ENCODE measurements at places on chromosomes 5 and 9.

- DNase-seq = no peak
These were observed 435.4 kb downstream of the ZSWIM6 start for GRCh38 chr5:61767231-61768080.

- DNase-seq = no peak
These were observed 565.0 kb downstream of the DMRTA1 start for GRCh38 chr9:23011669-23012068.

DNA sequence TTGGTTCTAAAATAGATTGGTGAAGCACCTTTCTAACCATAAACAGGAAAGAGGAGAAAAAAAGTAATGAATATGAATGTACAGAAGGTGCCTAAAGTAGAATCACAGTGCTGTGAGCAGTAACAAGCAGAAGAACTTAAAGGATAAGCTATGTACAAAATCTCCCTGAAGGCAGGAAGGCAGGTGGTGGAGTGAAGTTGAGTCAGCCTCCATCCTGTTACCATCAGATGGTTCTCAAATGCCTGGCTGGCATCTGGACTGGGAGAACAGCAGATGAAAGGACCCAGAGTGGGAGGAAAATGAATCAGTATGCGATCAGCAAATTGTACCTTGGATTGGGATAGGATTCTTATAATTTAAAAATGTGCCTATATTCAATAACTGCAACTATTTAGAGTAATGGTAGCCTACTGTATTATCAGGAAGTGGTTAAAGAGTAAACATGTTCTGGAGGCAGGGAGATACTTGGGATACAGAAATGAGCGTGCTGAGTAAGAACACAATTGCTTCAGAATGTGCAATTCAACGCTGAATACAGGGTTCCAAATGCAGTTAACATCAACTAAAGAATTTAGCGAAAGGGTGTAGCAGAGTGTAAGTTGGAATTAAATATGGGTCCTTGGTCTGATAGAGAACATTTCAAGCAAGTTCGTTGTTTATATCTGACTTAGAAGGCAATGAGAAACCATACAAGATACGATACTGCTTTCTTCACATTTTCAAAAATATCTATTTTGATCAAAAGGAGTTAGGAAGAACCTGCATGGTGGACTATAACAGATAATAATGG, 21.1 kb upstream of the FER start:
- no peak for DNase-seq

DNA sequence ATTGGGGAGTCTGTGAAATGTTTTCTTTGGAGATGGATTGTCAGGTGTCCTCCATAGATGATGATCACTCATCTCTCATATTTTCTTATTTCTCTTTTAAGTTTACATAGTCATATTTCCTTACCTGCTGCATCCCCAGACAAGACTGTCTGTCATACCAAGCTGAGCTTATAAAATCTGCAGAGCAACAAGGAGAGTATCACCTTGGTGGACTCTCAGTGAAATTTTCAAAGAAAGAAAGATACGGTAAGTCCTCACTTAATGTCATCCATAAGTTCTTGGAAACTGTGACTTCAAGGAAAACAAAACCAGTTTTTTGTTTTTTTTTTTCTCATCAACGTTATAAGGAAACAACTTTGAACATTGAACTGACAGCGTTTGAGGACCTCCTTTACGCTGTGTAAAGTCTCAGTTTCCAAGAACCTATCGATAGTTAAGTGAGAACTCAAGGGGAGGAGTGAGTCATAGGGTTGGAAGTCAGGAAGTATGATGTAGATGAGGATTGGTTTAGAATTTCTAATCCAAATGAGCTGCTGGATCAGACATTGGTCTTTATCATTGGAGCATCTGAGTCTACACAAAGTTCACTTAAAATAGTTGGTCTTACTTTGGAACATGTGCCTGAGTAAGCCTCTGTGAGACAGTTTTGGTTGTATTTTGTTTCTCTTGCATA, 45.5 kb downstream of the SPIN1 start:
- DNase-seq = no peak

DNA sequence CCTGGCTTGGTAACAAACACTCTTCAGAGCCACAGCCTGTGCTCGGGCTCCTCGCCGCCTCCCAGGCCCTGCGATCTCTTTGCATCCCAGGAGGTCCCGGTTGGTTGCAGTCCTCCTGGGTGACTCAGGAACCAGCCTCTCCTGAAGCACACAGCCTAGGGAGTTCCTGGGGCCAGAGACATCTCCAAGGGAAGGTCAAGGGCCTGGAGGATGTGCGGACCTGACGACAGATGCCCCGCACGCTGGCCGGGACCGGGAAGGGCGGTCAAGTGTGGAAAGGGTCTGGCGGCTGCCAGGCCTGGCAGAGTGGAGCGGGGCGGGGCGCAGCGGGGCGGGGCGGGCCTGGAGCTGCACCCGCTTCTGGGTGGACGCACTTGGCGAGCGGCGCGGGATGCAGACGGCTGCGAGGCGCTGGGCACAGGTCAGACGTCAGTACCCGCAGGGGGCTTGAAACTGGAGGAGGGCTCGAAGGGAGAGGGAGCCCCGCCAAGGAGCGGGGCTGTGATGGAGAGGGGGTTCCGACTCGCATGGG, 45.0 kb upstream of the PRSS3 start:
- peak; percentile 59 for DNase-seq

DNA sequence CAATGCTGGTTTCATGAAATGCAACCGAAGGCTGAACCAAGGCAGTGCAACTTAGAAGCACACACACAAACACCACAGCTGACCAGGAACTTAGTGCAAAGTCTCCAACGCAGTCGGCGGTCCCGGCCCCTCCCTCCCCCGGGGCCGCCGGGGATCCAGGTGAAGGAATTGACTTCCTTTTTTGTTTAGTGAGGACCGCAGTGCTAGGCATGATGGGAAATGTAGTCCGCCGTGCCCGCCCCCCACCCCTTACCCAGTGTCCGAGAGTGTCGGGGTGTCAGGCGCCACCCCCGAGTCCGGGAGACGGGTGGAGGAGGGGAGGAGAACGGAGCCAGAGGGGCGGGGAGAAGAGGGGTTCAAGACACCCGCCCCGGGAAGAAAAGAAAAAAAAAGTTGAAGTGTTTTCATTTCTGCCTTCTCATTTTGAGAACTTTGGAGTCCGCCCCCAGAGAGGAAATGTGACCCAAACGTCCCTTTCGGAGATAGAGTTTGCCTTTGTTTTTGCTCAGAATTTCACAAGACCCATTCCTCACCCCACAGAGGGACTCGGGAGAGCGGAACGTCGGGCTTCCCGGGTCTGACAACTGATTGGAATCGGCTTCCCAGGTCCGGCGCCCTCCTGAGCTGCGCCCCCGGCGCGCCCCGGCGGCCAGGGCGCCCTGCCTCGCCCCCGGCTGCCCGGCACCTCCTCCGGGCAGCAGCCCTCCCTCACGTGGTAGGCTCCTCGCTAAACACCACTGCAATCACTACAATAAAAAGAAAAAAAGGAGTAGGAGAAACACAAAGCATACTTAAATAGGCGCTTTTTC, 2.0 kb downstream of the IER5L start:
- peak; percentile 90 for DNase-seq

- no peak for DNase-seq
These were observed 127.2 kb upstream of the SLC30A5 start for GRCh38 chr5:68966596-68966995.

DNA sequence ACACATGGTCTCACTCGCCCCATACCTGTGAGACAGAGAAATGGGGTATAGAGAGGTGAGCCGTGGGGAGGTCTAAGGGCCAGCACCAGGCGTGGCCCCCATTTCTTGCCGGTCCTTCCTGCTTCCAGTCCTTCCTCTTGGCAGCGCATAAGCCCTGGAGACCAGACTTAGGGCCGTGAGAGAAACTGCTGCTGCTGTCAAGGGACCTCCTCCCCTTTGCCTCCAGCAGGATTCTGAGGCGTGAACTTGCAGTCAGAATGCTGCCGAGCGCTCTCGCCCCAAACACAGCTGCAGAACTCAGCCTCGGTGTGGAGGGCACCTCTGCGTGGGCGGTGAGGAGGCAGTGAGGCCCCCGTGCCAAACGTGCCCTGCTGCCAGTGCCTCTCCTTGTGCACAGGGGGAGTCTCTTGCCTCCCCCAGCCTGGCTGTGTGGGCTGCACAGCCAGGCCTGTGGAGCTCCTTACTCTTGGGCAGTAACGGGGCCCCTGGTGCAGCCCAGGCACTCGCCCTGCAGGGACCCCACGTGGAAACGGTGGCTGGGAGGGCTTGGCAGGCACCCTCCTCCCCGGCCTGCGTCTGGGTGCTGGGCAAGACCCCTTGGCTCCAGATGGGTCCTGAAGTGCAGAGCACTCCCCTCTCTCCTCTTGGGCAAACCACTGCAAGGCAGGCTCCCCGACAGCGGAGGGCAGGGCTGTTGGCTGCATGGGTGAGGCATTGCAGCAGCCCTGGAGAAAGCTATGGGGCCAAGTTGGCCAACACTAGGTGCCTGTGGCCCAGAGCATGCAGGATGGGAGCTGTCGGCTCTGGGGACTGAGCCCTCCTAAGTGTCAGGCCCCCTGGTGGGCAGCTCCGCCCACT, 85.4 kb downstream of the RXRA start:
- no peak for DNase-seq

DNA sequence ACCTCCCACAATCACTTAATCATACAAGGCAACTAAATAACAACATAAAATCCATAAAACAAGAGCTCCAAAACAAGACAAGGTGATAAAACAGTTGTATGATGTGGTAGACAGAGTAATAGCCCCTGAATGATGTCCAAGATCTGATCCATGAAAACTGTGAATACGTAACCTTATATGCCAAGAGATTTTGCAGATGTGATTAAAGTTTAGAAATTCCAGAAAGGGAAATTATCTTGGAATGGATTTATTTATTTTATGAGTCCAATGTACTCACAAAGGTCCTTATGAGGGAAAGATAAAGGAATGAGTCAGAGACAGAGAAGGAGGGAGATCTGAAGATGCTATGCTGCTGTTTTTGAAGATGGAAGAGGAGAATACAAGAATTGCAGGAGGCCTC, 1775.7 kb upstream of the C9orf72 start:
- DNase-seq = no peak

DNA sequence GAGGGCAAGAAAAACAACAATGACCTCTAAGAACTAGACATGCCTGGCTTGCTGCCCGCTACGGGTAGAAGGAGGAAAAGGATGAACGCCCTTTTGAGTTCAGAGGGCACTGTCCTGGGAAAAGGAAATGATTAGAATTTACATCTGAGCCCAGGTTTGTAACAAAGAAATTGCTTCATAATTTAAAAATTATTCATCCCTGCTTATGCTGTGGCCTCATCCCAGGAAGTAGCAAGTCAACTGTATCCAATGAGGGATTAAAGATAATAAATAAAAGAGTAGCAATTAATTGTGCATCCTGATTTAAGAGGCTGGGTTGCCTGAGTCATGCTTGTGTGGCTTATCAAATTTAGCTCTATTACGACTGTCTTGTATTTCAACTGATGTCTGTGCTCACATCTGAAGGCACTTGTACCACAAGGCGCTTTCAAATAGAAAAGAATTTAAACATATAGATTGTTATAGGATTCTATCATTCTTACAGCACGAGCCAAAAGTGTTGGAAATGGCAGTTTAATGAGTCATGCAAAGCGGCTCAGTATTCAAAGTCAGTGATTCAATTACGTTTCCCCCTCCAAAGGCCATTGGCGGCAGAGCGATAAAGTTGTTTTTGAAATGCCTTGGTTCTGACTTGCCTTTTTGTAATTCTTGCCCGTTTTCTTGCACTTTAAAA, 40.0 kb upstream of the DMRT1 start:
- DNase-seq = no peak

GRCh38 chr5:173477345-173478040, 139.0 kb downstream of the BOD1 start:
- no peak for DNase-seq

DNA sequence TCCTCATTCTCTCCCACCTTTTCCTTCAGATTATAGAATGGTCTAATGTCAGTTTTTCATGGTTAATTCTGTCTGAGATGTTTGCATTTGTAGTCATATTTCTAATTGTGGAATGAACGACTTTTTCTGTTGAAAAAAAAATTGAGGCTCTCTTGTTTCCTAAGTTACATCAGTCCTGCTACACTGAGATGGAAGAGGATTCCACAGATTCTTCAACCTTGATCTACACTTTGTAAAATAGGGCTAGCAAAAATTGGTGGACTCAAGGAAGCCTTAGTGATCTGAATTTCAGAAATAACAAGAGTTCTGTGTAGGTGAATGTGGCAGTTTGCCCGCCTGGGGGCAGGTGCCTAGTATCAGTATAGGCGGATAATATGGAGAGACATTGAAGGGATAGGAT, 51.9 kb downstream of the ERBIN start:
- no peak for DNase-seq

GRCh38 chr5:51651889-51652288, 268.6 kb downstream of the ISL1 start:
- DNase-seq = no peak

DNA sequence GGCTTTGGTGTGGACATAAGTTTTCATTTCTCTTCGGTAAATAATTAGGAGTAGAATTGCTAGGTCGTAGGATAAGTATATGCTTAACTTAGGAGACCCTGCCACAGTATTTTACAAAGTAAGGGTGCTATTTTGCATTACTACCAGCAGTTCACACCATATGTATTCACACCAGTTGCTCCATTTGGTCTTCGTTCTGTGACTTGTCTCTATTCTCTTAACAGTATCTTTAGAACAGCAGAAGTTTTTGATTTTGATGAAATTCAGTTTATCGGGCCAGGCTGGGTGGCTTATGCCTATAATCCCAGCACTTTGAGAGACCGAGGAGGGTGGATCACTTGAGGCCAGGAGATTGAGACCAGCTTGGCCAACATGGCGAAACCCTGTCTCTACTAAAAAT, 17.1 kb upstream of the ABL1 start:
- DNase-seq = no peak

GRCh38 chr9:20442461-20443319, 179.6 kb downstream of the MLLT3 start:
- DNase-seq = no peak

DNA sequence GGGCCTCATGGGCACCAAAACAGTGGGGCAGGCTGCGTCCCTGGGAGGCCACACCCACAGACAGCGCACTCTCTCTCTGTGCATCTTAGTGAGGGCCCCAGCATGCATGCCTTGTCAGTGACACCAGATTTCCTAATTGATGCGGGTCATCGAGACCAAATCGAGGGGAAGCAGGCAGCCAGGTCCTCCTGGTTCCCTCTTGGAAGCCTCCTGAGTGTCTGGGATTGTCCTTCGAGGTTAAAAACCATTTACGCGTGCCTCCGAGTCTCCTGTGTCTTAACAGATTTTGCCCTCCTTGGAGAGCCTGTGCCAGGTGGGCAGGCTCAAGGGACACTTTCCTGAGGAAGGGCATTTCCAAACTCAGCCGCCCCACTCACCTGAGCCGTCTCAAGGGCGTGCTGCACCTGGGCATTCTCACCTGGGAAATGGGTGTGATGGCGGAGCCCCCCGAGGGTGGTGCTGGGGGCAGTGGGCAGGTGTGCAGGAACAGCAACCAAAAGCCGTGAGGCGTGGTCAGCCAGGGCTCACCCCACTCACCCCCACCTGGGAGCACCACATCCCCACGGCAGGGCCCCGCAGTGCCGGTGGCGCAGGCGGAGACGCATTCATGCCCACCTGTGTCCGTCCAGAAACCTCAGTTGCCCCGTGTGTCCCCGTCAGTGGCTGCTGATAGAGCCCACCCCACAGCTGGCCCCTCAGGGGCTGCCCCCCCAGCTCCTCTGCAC, 2.7 kb downstream of the SLC6A19 start:
- no peak for DNase-seq
